NCI-H510A treated with DMSO at 0.1 percent for 48 hours (cell line): ENCODE measurements at places on chromosomes 16 and 17.
A peak's percentile ranks its signal among the peaks of the same experiment; 100 is the strongest.

GRCh38 chr16:66551348-66551759, 1.0 kb upstream of the CKLF start:
- peak; percentile 30 for DNase-seq

GRCh38 chr17:64506201-64506575, at the start of gene DDX5:
TSS of gene DDX5 (minus strand) at chr17:64506289. CDS start at chr17:64506119, 170 bp downstream.
- peak; percentile 99 for DNase-seq

- DNase-seq = peak; percentile 72
These were observed 80.3 kb downstream of the TNRC6C start for GRCh38 chr17:78038748-78039288.

DNA sequence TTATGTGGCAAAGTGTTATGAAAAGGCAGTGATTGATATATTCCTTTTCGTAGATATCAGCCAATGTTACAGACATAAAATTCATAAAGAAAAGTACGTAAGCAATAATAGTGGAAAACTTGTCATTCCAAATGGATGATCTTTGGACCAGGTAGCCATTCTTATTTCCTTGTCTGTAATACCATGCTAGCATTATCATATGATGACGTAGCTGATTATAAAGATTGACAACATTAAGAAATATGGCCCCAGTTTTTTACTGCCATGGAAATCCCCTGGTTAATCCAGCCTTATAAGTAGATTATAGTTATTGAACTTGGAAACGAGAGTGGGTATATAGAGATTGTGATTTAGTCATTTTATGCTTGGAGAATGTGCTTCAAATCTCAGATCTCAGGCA, 8.8 kb downstream of the TANC2 start:
- no peak for DNase-seq

DNA sequence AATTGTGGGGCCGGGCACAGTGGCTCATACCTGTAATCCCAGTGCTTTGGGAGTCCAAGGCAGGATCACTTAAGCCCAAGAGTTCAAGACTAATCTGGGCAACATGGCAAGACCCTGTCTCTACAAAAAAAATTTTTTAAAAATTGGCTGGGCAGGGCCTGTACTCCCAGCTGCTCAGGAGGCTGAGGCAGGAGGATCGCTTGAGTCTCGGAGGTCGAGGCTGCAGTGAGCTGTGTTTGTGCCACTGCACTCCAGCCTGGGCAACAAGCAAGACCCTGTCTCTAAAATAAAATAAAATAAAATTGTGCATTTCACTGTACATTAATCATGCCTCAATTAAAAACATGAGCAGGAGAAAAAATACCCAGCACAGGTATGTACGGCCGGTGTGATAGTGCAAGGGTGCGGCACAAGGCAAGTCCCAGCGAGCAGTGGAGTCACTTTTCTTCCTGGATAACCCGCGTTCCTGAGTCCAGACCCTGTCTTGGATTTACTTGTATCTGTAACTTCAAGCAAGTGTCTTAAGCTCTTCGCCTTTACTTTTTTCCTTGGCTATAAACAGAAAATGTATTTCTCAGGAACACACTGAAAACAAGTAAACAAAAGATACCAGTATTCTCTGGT, 11.4 kb downstream of the ZDHHC7 start:
- no peak for DNase-seq

- no peak for DNase-seq
These were observed 701 bp downstream of the PDP2 start for GRCh38 chr16:66881014-66881417.

DNA sequence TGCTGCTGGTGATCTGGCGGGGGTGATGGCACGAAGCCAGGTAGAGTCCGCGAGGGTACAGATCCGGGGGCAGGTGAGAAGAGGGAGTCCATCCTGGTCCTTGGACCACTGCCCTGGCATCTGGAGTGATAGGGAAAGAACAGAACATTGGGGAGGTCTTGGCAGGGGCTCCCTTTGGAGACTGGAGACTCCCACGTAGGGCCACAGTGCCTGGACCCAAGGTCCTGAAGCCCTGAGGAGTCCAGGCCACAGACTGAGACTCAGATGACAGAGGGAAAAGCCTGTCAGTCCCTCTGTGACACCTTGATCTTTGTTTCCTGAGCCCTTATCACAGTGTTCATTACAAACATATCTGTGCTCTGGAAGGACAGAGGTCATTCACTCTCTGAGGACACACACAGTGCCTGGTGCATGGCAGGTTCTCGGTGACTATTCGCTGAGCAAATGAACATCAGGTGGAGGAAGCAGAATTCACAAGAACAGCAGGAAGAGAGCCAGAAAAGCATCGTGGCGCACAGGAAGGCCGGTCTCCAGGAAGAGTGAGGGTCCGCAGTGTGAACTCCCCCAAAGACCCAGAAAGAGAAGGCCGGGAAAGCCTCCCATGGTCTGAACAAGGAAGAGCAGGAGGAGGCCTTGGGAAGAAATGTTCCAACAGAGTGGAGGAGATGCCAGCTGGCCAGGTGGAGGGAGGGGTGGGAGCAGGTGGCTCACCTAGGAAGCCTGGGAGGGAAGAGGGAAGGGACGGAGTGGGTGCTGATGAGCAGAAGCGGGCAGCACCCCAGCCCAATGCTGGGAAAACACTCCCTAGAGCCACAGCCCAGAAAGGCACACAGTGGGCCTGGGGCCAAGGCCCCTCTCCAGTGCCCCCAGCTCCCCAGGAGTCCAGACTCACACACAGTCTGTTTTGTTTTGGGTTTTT, 20.5 kb downstream of the PEMT start:
- no peak for DNase-seq

- DNase-seq = no peak
These were observed 258.2 kb downstream of the PARN start for GRCh38 chr16:14371778-14372431.

GRCh38 chr16:17177959-17178905, 292.5 kb downstream of the XYLT1 start:
- no peak for DNase-seq

DNA sequence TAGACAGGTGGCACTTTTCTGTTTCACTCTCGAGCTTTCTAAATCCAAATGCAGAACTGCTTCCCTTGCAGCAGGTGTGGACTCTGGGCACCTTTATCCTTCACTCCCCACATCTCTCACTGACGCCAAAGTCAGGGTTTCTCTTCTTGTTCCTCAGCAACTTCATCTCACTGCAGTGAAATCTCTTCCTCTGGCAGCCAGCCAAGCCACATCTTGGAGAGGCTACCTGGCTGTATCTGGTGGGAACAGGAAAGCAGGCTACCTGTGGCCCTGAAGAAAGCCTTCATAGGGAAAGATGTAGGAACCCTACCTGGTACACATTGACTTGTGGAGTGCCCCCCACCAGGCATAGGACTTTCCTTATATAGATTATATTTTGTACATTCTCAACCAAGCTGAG, 159.1 kb downstream of the UTP18 start:
- peak; percentile 86 for DNase-seq

DNA sequence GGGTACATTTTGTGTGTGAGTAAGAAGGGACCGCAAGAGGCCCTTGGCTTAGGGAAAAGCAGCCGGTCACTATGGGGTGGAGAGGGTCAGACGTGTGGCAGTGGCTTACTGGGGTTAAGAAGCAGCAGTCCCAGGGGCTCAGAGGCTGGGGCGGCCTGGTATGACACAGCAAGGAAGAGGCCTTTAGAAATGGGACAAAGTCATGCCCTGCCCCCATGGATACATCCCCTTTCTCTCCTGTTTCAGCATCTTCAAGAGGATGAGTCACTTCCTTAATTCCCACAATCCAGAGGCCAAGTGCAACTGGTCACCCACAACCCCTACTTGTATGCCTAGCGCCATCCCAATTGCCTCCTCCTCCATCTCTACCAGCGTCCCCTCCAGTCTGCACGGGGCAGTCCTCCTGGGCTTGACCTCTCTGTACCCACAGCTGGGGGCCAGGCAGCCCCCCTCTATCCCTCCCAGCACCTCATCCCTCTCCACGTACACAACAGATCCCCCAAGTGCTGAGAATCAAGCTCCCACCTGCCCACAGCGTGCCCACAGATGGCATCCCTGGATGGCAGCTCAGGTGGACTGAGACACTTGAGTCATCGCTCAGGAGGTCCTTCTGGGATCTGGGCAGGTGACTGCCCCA, 6.9 kb upstream of the EFTUD2 start:
- DNase-seq = no peak

DNA sequence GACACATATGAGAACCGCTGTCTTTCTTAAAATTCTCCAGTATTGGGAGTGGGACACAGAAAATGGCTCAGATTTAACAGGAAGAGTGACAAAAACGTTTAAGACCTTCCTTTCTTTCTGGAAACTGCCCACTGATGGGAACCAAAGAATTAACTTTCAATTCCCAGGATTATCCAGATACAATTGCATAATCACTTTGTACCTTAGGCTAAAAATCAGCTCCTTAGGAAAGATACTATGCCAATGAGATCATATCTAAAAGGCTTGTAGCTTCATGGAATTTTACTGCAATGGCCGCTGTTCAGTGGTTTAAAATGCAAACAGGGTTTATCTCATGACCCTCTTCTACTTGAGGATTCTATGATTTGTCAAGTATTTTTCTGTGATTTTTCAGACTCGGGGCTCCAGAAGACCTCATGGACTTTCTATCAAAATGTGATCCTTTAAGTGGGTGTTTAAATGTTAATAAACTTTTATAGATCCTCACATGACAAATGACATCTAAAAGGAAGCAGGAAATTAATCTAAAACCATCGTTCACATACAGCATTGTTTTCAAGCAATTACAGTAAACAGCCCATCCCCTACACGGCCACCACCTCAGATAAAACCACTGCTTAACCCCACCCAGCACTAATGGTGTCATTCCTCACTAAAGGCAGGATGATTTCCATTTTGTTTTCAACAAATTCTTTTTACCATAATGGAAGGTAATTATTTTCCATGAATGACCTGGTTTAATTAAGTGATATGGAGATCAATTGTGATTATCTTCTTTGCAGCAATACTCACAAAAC, 31.6 kb upstream of the ERN1 start:
- no peak for DNase-seq

GRCh38 chr16:4193920-4194319, 48.0 kb downstream of the SRL start:
- DNase-seq = no peak

GRCh38 chr17:36523113-36523512, 11.6 kb downstream of the MYO19 start:
- DNase-seq = no peak

DNA sequence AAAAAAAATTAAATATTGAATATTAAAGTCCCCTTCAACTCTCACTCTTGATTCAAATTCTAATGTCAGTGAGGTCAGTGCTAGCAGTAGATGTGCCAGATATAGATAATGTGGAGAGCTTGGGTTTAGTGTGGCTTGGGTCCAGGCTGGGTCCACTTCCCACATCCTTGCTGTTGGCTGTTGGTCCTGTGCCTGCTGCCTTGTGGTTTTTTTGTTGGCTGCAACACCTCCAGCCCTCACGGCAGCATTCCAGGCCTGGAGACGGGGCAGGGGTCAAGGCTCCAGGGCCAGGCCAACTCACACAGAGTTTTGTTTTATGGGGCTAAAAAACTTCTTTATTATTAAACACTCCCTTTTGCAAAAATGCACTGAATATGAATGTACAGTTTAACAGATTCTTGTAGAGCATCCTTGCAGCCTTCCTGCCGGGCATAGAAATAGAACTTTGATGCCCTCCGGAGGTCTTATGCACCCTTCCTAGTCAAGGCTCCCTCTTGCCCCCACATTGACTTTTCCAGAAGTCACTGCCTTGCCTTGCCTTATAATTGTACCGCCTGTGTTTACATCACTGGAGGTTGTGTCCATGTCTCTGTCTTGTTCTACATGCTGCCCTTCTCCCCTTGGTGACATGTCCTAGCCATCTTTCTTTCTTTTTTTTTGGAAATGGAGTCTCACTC, 25.5 kb upstream of the MYO15B start:
- no peak for DNase-seq

DNA sequence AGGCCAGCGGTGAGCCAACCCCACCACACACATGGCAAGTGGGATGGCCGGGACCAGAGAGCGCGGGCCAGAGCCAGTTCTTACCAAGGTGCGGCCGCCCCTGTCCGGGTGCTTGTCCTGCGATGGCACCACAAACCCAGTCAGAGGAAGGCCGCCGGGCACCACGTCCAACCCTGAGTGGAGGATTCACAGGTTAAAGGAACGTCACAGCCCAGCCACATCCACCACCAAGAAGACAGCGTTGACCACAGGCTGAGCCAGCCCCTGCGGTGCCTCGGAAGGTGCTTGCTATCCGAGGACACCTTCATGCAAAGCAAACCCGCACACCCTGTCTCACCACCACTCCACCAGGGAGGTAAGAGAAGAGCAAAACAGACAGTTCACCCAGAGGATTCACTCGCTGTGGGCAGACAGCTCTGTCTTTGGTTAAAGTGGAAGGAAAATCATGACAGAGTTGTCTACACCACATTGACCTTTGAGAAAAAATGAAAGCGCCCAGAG, 15.8 kb downstream of the SLX4 start:
- DNase-seq = no peak

DNA sequence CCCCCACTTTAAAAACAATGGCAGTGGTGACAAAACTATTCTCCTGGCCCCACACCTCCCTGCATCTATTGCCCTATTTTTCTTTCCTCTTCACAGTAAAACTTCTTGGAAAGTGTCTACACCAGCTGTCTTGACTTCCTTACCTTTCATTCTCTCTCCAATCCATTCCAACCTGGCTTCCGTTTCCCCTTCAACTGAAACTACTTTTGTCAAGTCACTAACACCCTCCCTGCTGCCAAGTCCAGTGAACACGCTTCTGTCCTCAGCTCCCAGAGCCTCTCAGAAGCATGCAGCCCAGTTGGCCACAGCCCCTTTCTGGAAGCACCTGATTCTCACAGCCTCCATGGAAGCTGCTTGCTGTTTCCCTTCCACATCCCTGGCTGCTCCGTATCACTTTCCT, 4.0 kb upstream of the SCN4A start:
- no peak for DNase-seq

DNA sequence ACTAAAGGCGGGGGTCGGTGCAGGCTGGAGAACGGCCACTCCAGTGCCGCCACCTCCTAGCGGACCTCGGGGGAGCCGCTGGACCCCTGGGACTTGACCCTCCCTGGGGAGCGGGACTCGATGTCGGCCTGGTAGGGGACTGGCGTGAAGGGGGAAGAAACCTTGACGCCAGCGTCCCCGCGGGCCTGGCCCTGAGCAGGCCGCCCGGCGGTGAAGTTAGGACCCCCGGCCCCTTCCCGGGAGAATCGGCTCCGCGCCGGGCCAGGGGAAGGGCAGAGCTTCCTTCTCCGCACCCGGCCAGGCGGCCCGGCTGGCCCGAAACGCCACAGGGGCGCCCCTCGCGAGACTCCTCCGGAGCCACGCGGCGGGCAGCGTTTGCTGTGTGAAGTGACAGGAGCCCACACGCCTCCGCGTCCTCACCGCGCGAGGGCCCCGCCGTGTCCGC, 389 bp downstream of the DUS1L start:
- no peak for DNase-seq

- peak; percentile 8 for DNase-seq
These were observed 206.0 kb downstream of the IRX3 start for GRCh38 chr16:54080524-54081008.

DNA sequence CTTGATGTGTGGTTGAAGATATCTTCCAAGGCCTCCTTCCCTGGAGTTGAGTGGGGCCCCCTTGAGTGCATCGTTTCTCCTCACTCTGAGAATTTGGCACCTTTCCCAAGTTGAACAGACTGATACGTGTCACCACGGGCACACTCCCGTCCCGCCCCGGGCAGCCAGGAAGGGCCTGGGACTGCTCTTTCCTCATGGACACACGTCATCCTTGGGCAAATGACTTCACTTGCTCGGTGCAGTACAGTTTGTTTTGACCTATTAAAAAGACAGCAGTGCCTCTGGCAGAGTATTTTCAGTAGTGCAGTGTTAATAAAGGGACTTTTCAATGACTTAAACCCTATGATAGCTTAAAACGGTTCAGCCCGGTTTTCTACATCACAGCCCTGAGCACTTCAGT, 59.9 kb downstream of the SEC14L1 start:
- no peak for DNase-seq
